Epithelial cell of alveolus of lung (primary cell): ENCODE measurements at places on chromosomes 16 and 17. TPM values are rescaled to one million over a fixed set of nuclear protein-coding genes. Genes with fewer than 3 reads are reported as not detected.

RPL19 gene
- total RNA-seq, result 2,411 and 3,638 TPM in 2 replicates

TP53TG3F gene
- not detected in 2 replicates for total RNA-seq

MT1F gene
- 1.3 and 5.2 TPM in 2 replicates for total RNA-seq

ABCA6 gene
- 5.3 and 17.0 TPM in 2 replicates for total RNA-seq

TEKT1 gene
- total RNA-seq, result not detected in 2 replicates

TLCD1 gene
- total RNA-seq, result 0.96 and 18.4 TPM in 2 replicates

PTX4 gene
- total RNA-seq, result not detected in 2 replicates

GPRC5C gene
- total RNA-seq, result 6.7 and 11.2 TPM in 2 replicates

LGALS9C gene
- total RNA-seq, result not detected in 2 replicates

MYH11 gene
- 0.16 TPM in 1 of 2 replicates, not detected in the other for total RNA-seq

TBX6 gene
- total RNA-seq, result 0.13 and 2.6 TPM in 2 replicates

CDRT15 gene
- not detected in 2 replicates for total RNA-seq

TVP23A gene
- 1.4 TPM in 1 of 2 replicates, not detected in the other for total RNA-seq

TNFRSF17 gene
- not detected in 2 replicates for total RNA-seq

SMIM36 gene
- total RNA-seq, result not detected in 2 replicates

TBC1D3E gene
- not detected in 2 replicates for total RNA-seq

NTN1 gene
- 0.16 and 0.78 TPM in 2 replicates for total RNA-seq

SCGB1C2 gene
- not detected in 2 replicates for total RNA-seq

TIMP2 gene
- total RNA-seq, result 201 and 258 TPM in 2 replicates

CCL1 gene
- total RNA-seq, result not detected in 2 replicates

SOX8 gene
- 0.13 and 0.88 TPM in 2 replicates for total RNA-seq

MEFV gene
- total RNA-seq, result not detected in 2 replicates

NUPR1 gene
- 12.8 and 21.2 TPM in 2 replicates for total RNA-seq
